ENCODE measurements at places on chromosomes 1 and 21.

DNA sequence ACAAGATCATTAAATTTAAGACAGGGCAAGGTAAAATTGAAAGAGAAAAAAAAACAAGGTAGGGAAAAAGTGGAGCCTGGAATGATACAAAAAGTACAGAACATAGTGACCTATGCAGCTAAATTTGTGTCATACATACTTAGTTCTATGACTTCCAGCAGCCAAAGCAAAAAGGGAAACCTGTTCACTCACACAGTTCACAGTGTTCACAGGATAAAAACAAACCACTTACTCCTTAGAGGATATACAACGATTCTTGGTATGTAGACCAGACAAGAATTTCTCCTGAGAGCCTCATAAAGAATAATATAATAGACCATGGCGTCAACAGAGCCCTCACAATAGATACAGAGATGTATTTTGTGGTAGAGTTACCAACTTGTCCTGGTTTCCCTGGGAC lies 27.5 kb downstream of the COA7 start:
- DNase-seq, result no peak

GRCh38 chr1:56675763-56676162 lies 30.6 kb downstream of the PRKAA2 start:
- no peak for DNase-seq

DNA sequence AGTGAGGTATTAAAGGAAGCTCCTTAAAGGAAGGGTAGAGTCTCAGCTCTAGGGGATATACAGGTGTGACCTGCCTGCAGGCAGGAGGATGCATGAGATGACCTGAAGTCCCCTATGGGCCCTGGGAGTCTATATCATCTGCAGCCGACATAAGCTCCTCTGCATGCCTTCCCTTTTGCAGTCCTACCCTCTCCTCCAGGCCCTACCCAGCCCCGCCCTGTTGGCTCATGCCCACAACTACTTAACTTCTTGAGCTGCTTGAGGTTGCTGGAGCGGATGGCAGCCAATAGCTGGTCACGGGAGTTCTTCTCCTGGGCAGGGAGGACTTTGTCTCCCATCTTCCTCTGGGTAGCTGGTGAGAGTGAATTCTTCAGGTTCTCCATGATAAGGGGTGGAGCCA lies 10.3 kb downstream of the SHISA4 start:
- no peak for DNase-seq

DNA sequence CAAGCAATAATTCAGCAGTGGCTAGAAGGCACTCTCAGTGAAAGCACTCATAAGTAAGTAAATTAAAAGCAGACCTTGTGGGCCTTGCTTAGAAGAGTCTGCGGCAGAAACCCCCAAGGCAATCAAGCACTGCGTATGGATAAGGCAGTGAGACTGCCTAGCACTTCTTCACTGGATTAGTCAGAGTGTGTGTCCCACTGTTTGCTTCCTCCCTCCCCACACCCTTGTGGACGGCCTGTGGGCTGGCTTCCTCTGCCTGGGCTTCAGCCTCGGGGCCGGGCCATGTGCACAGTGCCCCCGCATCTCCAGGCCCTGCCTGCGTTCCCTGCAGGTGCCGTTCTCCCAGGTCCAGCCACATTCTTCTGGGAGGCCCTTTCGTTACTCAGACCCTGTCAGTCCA lies 23.8 kb downstream of the AGT start:
- DNase-seq, result no peak

Data from stimulated activated CD4-positive, alpha-beta T cell treated with anti-CD3 and anti-CD28 coated beads, TNF-alpha, amount 100 ng/mL, for 48 hours (primary cell).